ENCODE measurements at places on chromosomes 7 and 10. TPM values are rescaled to one million over a fixed set of nuclear protein-coding genes. Genes with fewer than 3 reads are reported as not detected.

DNA sequence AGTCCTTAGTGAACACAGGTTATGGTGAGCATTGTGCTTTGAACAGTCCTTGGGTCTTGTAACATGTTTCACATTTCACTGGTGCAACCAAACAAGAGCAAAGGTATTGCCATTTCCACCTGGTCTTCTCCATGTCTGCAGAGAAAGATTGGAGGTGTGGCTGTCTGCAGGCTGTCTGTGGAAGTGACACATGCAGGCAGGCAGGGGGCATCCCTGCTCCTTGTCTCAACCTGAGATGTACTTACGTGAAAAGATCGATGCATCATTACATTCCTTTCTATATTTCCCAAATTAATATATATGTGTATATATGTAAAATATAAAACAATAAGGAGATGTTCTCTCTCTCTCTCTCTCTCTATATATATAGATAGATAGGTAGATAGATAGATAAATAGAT, 54.3 kb downstream of the LRRC18 start:
- no peaks in the 10 kb centered on the region for H3K36me3 ChIP-seq
- H3K27me3 ChIP-seq = no peaks in the 10 kb centered on the region
- H3K4me1 ChIP-seq = no peaks in the 10 kb centered on the region
- no peak overlapping the region for H3K4me3 ChIP-seq
- H3K27ac ChIP-seq = no peak overlapping the region

Gene GBX1
- polyA plus RNA-seq = not detected

Gene CCDC146
- polyA plus RNA-seq = 3.9 TPM

Gene AMPH
- 0.22 TPM for polyA plus RNA-seq

Gene OR2A14
- not detected for polyA plus RNA-seq

Gene C7orf33
- not detected for polyA plus RNA-seq
